ENCODE measurements at places on chromosomes 1 and 21.

DNA sequence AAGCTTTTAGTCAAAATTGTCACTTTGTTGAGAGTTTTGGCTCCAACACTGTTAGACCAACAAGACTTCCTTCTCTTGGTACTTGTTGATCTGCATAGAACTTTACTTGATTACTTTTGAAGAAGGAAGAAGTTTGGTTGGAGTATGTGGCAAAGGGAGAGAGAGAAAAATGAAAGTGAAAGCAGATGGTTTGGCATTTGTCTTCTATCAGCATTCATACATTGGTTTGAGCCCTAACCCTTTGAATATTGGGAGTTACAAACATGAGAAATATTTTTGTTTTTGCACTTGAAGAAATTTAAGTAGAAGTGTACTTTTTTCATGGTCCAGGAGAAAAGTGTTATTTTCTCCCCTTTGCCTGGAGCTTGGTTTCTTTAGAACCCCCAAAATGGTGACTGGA, 169.8 kb downstream of the ADGRL4 start:
- no peak for DNase-seq

DNA sequence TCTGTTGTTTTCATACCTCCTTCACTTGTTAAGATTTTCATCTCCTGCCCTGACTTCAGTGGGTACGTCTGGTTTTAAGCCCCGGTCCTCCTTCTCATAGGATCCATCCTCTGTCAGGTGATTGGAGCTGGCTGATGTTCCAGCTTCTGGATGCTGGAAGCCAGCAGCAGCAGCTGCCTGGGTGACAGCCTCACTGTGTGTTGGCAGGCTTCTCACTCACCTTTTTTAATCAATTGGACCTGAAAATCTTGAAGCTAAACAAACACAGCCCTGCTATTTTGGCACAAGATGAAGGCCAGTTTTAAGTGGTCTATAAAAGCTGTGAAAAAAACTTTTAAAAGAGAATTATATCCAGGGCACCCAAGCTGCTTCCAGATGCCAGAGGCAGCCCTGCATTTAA, 181.0 kb downstream of the DISC1 start:
- no peak for DNase-seq

GRCh38 chr1:9701665-9702064, 50.1 kb downstream of the PIK3CD start:
- no peak for DNase-seq

GRCh38 chr1:5291889-5292288, 637.5 kb downstream of the AJAP1 start:
- no peak for DNase-seq

DNA sequence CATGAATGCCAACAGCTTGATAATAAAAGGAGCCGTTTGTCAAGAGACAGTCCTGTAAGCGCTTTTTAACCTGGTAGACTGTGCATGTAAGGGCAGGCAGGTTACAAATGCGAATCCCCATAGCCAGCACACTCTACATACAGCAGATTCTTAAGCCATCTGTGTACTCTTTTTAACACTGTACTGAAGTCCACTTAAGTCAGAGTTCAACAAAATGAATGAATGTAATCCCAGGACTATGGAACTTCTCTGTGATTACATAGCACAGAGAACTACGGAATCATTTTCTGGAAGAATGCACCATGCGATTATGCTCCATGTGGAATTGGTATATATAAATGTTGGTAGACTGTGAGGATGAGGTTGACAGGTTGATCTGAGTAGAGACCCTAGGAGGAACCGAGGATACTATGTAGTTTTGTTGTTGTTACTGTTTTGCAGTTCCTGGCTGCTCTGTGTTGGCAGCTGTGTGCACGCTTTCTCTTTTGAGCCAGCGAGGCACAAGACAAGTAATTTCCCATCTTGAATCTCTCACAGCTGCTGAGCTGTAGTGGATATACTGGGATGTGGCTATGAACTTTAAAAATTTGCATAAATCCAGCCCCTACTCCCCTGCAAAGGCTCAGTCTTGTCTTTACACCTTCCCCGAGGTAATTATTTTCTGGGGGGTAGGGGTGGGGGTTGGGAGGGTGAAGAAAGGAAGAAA, 21.9 kb downstream of the LRRC8D start:
- no peak for DNase-seq

GRCh38 chr1:178464141-178464540, 32.6 kb downstream of the CLEC20A start:
- no peak for DNase-seq

- no peak for DNase-seq
These were observed 33.0 kb downstream of the URB1 start for GRCh38 chr21:32359719-32360260.

GRCh38 chr1:41492341-41492848, 7.9 kb upstream of the EDN2 start:
- DNase-seq: no peak

- DNase-seq: no peak
These were observed 385.1 kb upstream of the USP24 start for GRCh38 chr1:55600242-55600641.

- DNase-seq: no peak
These were observed 1.2 kb downstream of the AGPAT3 start for GRCh38 chr21:43866260-43866629.

- no peak for DNase-seq
These were observed 52.5 kb downstream of the UCK2 start for GRCh38 chr1:165879946-165880345.

DNA sequence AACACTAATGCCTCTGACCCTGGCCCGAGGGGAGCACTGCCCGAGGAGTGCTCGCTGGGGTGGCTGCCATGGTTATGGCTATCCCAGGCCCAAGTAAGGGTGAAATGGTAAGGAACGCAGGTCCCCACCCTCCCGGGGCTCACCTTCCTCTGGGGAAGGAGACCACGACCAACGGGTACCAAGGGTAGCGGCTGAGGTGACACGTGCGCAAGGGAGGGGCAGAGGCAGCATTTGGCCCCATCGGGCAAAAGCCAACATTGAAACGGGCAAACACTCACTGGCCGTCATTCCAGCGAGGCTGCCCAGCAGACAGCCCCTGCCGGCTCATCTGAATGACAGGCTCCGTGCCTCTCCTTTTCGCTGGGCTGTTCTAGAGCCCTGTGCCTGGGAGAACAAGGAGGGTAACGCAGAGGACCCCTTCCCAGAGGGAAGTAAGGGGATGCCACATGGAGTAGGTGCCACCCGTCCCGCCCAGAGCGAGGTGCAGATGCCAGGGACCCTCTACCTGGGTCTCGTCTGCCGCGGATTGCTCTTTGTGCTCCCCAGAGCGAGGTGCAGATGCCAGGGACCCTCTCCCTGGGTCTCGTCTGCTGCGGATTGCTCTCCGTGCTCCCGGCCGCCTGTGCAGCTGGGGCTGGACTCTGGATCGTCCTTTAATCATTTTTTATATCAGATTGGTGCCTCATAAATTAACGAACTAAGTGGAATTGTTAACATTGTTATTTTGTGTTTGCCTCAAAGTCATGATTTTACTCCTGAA, 16.2 kb downstream of the ACTRT2 start:
- DNase-seq: no peak

DNA sequence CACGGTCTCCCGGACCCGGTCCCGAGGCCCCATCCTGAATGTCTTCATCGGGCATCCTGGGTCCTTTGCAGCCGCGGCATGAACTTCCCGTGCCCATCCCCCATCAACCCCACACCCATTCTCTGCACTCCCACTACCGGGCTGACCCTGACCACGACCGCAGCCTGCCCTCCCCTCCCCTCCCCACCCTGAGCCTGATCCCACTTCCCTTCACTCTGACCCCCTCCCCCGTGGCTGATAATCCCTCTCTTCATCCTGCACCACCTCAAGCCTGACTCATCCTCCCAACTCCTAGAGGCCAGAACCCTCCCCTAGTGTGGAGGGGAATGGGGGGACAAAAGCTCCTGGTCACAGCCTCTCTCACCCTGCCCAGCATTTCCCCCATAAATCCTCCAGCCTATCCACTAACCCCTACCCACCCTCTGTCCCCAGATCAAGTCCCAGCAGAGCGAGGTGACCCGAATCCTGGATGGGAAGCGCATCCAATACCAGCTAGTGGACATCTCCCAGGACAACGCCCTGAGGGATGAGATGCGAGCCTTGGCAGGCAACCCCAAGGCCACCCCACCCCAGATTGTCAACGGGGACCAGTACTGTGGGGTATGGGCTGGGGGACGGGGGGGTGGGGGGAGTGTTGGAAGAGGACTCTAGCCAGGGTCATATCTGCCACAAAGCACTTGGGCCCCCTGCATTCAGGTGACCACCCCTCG, 602 bp downstream of the SH3BGRL3 start:
- no peak for DNase-seq

DNA sequence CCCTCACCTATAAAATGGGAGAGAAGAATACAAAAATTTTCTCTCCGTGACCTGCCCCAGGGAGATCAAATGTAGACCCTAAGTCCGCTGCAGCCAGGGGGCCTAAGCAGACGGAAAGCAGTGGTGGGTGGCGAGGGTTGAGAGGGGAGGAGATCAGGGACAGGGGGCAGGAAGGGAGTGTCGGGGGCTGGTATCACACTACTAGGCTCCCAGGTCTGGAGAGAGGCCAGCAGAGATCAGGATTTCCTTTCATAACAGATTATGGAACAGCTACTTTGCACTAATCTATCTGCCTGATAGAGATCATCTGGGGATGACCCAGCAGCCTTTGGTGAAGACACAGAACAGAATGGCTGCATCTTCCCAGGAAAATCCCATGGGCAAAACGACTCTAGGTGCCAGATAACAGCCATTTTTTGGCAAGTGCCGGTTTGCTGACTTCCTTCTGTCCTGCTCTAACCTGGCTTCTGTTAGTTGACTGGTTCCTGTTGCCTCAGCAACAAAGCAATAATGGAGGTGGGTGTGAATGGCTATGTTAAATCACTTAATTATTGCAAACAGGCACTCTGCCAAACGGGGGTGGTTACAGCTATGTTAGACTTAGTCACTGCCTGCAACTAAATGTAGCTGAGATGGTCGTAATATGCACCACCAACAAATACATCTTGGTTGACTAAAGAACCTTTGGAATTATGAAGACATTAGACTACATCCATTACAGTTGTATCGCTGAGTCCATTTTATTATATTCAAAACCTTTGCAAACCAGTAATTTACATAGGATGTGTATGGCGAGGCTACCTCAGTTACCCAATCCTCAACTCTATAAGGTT, 30.0 kb upstream of the EPS8L3 start:
- DNase-seq: no peak

DNA sequence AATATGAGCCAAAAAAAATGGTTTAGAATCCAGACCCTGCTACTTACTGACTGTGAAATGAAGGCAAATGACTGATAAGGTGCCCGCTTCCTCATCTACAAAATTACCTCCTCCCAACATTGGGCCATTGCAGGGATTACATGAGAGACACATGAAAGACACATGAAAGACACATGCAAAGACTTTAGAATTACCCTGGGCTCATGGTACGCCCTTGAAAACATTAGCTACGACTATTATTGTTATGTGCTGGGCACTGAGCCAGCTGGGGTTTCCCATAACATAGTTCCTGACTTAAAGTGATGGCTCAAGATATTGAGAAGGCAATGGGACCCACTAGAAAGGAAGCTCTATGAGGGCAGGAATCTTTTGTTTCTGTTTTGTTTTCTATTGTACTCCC, 43.7 kb upstream of the KANK4 start:
- DNase-seq: no peak

DNA sequence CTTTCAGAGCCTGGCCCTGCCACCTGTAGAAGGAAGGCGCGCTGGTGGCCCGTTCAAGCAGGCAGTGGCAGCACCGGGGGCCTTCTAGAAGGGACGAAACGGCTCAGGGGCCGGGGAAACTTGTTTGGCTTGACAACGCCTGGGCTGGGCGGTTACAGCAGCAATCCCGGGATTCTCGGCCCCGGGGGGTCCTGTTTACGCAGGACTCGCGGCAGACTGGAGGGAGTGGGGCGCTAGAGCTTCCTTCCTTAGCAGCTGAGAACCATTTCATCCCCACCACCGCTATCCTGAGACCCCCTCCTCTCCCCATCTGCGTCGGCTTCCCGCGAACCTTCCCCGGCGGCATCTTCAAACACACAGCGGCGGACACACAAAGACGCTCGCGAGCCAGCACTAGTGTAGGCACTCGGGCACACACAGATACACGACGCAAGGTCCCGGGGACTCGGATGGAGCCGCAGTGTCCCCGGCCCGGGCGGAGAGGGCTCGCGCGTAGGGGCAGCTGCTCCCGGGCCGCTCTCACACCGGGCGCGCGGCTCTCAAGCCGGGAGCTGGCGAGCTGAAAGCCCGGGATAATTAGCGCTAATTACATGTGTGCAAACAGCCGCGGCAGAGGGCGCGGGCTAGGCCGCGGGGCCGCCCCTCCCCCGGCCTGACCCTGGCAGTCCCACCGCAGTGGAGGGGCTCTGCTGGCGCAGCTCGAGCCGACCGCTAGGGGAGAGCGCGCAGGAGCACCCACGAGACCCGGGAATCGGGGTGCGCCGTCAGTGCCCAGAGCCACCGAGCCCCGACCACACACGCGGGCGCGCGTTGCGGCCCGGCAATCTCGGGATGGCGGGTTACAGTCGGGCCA, 271.4 kb downstream of the FOXD2 start:
- DNase-seq: no peak

- no peak for DNase-seq
These were observed 493 bp upstream of the ELOA start for GRCh38 chr1:23742670-23743286.

DNA sequence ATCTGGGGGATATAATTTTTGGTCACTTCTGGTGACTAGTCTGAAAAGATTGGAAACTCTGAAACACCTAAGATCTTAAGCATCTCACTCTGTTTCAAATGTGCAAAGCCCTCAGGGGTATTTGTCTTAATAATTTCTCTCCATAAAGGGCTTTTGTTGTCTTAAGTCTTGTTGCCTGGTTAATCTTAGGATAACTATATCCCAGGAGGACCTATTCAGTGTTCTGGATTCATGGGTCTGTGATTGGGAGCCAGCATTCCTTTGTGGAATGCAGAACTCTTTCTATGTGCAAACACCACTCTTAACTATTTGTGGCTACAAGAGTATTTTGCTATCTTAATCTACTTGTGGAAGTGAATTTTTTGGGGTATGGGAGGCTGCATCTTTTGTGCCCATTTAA, 1573.0 kb upstream of the PRMT6 start:
- no peak for DNase-seq

- no peak for DNase-seq
These were observed 12.2 kb downstream of the SPTA1 start for GRCh38 chr1:158674302-158674701.

DNA sequence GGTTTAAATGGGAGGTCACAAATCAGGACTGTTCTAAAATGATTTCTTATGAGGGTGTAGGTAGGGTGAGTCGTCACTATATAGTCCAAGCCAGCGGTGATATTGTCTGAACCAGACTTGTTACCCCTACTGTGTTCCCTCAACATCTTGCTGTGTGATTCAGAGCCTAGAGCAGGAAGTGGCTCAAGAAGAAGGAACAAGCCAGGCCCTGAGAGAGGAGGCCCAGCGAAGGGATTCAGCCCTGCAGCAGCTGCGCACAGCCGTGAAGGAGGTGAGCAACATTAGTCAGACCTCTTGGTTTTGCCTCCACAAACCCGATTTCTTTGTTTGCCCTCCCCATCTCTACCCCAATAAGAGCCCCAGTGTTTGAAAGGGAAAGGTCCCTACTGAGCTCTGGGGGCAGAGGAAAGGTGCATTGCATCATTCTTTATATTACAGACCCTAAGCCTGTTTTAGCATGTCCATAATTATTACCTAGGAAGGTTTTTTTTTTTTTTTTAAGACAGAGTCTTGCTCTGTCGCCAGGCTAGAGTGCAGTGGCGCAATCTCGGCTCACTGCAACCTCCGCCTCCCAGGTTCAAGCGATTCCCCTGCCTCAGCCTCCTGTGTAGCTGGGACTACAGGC, 5.0 kb upstream of the SH3BGRL3 start:
- no peak for DNase-seq
